Activated CD8-positive, alpha-beta memory T cell treated with anti-CD3 and anti-CD28 coated beads for 24 hours (primary cell): ENCODE measurements at places on chromosomes 12 and 14.

DNA sequence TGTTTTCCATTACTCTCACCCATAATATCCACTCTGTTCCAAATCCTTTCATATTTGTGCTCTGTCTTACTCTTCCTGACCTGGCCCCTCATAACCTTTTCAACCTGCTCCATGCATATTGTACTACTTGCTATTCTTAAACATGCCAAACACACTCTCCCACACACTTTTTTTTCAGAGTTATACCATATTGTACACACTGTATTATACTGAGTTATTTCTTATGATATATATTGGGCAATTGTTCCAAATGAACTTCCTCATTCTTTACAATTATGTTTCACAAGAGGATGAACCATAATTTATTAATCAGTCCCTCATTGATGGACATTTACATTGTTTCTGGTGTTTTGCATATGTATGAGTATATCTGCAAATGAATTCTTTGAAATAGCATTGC, 18.5 kb downstream of the ATL1 start:
- no peak for DNase-seq

- no peak for DNase-seq
Observed at GRCh38 chr14:38777401-38777800, 325.6 kb downstream of the SEC23A start.

DNA sequence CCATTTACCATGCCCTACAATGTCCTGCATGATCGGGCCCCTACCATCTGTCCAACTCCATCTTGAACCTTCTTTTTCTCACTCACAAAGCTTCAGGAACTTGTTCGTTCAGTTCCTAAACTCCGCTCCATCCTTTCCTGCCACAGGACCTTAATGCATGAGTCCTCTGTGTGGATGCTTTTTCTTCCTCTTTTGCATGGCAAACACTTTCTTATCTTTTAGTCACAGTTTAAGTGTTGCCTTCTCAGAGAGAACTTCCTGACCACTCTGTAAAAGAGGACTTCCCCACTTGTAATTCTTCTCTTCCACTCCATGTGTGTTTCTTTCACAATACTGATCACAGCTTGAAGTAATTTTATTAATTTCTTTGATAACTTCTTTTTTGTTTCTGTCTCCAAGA, 54.4 kb upstream of the ETV6 start:
- no peak for DNase-seq

DNA sequence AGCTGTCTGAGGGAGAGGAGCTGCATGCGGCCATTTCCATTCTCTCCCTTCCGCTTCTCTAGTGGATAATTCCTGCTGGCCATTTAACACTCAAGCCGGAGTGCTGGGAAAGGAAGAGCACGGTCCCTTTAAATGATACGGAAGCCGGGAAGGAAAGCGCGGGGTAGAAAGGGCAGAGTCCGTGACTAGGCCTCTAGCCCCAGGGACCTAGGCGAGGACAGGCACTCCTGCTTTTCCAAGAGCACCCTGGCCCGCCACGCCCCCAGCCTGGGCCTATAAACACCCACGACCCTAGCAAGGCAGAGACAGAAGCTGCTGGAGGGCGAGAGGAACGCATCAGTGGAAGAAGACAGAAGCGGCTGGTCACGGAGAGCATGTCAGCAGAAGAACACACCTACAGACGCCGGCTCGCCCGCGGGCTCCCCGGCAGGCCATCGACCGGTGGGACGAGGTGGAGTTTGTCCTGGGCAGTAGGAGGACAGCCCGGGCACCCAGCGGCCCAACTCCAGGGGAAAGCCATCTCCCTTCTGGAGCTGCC, 1206.6 kb upstream of the TMEM132C start:
- no peak for DNase-seq

- DNase-seq = no peak
Observed at GRCh38 chr12:104459368-104459909, 2.7 kb downstream of the CHST11 start.

DNA sequence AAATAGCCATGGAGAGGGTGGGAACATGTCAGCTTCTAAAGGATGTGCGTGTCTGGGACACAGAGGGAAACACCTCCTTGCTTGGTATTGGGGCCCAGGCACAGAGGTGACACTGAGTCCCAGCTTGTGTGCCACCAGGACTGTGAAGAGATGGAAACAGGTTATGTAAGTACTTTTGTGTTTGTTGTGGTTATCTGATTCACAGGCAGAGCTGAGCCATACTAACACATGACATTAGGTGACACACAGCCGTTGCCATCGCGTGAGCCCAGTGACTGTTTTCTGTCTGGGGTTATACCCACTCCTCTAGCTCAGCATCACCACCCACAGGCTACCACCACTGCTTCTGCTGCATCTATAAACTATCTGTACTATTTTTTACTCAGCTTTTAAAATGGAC, 12.1 kb upstream of the FLVCR2 start:
- DNase-seq = peak; percentile 84

DNA sequence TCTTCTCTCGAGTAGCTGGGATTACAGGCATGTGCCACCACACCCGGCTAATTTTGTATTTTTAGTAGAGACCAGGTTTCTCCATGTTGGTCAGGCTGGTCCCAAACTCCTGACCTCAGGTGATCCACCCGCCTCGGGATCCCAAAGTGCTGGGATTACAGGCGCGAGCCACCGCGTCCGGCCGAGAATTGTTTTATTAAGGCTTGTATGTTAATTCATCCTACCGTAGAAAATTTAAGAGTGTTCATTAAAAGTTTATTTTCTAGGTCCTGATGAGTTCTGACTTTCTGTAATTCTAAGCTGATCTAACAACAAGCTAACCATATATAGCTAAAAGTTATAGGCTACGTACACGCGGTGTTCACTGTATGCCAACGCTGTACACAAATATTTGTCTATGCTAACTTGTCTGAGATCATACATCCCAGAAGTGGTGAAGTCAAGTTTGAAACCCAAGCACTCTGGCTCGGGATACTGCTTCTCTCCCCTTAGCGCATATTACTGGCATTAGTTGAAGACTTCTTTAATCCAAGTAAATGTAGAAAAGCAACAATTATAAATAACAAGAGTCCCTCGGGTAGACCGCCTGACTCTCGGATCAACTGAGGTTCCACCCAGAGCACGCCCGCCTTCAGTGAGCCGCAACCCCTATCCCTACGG, 570 bp upstream of the MRPS35 start:
- DNase-seq = no peak

GRCh38 chr14:101960225-101960624, 4.1 kb upstream of the DYNC1H1 start:
- DNase-seq = no peak

- no peak for DNase-seq
Observed at GRCh38 chr12:52975204-52975603, 26.3 kb downstream of the KRT18 start.

GRCh38 chr14:60106339-60106738, 14.6 kb downstream of the PCNX4 start:
- no peak for DNase-seq

GRCh38 chr12:108194585-108194984, 65.5 kb downstream of the WSCD2 start:
- no peak for DNase-seq

- no peak for DNase-seq
Observed at GRCh38 chr12:41051954-41052353, 136.2 kb upstream of the PDZRN4 start.

DNA sequence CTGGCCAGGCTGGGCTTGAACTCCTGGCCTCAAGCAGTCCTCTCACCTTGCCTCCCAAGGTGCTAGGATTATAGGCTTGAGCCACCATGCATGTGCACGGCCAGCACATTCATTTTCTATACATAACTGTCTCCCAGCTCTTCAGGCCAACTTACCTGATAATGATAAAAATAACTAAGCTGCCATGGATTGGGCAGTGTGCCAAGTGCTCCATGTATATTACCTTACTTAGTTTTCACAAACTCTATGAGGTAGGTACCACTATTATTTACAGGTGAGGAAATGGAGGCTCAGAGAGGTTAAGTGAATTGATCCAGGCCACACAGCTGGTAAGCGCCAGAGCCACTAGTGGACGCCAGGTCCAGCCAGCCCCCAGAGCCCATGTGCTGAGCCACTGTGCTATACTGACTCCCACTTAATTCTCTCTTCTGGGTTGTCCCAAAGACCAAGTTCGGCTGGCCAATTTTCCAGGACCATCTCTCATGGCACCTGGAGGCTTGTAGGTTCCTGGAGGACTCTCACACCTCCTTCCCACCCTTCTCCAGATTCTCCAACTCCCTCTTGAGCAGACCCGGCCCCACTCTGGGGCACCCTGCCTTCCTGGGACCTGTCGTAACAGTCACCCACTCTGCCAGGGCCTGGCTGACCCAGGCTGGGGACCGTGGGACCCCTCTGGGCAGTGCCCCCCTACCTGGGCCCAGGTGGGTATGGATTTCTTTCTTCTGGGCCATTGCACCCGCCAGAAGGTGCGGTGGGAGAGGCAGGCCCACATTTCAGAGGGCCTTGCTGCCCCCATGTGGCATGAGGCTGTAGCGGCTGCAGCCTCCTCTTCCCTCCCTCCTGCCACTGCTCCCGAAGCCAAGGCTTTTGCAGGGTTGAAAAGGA, 30.2 kb upstream of the CIPC start:
- peak; percentile 77 for DNase-seq

DNA sequence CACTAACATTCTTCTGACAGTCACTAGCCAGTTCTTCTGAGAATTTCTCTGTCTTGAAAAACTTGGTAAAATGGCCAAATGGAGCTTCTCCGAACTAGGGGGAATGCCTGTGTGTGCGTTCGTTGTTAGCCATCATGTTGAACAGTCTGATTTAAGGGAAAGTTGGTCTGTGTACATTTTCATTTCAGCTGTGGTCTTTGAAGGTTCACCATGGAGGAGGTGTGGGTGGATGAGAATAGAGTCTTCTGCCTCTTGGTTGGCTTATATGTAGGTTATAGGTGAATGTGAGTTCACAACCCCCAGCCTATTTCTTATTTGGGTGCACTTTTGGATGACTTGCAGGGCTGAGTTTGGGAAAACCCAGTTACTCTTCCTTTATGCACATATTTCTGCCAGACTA, 12.9 kb downstream of the ETV6 start:
- DNase-seq = no peak

- no peak for DNase-seq
Observed at GRCh38 chr12:131092901-131093603, 139.3 kb downstream of the ADGRD1 start.

DNA sequence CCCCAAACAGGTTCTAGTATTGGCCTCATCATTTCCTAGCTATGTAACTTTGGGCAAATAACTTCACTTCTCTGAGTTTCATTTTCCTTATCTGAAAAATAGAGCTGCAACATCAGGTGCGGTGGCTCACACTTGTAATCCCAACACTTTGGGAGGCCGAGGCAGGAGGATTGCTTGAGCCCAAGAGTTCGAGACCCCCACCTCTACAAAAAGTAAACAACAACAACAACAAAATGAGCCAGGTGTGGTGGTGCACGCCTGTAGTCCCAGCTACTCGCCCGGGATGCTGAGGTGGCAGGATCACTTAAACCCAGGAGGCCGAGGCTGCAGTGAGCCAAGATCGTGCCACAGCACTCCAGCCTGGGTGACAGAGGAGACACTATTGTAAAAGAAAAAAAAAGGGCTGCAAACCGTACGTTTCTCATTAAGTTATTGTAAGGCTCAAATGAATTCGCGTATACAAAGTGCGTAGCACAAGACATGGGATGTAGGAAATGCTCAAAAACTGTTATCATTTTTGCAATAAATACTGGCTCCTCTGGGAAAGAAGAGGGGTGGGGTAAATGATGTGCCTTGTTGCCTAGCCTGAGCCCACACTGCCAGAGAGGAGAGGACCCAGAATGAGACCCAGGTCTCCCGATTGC, 903 bp downstream of the C12orf76 start:
- DNase-seq = no peak

GRCh38 chr12:71727958-71728357, 26.7 kb upstream of the RAB21 start:
- DNase-seq = no peak

GRCh38 chr12:131766382-131767107, 55.7 kb downstream of the SFSWAP start:
- DNase-seq = no peak

DNA sequence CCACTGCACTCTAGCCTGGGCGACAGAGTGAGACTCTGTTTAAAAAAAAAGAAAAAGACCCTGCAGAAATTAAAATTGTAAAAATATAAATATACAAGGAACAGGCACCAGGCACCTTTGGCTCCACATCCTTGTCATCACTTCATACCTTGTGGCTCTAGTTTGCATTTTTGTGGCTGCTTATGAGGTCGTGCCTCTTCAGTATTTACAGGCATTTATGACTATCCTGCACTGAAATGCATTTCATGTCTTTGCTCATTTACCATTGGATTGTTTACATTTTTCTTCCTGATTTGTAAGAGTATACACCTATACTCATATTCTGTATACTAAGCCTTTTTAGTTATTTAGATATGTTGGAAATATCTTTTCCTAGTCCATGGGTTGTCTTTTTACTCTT, 20.1 kb downstream of the BICD1 start:
- DNase-seq = no peak

DNA sequence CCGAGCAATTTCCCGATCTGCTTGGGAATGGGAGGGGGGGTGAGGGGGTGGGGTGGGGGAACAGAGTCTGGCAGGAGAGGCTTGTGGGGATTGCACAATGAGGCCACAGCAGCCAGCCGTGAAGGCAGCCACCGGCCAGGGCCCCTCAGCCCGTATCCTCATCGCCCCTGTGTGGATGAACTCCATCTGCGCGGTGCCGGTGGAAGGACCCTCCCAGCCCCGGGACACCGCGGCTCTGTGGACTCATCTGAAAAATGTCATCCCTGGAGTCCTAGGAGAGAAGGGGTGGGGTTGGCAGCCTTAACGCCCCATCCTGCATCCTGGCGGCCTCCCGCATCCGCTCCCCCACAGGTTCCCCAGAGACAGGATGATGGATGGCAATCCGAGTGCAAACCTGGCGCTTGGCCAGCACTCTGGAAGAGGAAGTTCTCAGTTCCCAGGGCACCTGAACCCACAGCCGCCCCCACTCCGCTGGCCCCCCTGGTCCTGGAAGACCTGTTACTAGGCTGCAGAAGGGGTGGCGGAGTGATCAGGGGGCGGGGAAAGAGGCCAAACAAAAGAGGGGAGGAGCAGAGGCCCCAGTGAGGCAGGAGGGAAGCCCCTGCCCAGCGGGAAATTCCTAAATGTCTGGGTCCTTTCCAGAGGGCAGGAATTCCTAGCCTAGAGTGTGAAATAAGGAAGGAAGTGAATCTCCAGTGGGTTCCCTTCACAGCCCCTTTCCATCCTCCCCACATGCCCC, 1.2 kb upstream of the TNFAIP2 start:
- DNase-seq = no peak

DNA sequence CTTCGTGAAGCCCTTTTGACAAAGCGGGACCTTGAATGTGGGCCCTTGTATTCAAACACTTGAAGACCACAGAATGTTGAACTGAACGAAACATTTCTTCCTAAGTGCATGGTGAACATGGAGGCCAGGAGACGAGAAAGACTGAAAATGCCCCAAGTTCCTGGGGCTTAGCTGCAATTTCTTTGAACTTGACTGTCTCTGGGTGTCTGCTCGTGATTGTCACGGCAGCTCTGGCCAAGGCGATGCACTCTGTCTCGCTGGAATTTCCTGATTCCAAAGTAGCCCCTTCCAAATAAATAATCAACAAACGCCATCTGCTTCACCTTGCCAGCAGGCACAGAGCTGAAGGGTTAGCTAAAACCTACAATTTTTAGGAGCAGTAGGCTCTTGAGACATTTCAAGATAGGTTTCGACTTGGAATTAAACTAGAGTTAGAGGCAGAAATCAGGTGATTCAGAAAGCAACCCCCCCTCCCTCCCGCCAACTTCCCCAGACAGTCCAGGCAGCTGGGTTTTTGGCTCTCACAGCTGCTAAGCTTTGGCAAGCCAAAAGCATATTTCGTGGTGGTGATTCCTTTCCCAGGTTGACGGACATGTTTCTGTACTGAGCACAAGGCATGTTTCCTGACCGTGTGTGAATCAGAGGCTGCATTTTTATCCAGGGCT, 13.5 kb upstream of the IRF2BPL start:
- DNase-seq = no peak

GRCh38 chr12:92930421-92930820, 1.3 kb upstream of the EEA1 start:
- DNase-seq = no peak
